ENCODE measurements at places on chromosomes 1 and 21.

- DNase-seq, result no peak
Measured at GRCh38 chr1:41804176-41804575, 114.5 kb downstream of the HIVEP3 start.

DNA sequence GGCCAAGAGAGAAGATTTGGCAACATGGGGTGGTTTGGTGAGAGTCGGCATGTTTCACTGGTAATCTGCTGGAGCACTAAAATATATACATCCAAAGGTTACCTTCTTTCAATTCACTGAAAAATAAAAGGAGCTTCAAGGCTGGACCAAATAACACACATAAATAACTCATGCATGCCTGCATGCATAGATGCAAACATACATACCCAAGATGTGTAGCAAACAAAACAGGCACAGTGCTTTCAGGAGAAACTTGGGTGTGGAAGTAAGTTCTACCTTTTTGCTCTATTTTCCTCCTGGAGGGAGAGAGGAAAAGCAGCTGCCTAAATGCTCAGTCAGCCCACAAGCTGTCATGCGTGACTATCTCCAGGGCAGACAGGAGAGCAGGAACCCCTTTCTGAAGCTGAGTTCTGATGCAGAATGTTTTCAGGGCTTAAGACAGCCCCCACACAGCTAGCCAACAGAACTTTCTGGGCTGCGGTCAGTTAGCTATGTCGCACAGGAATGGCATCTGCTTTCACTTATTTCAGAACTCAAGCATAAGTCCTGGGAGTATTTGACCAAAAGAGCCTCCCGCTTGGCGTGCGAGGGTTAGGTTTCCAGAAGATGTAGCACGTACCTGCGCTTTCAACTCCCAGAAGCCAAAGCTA lies 166.2 kb downstream of the TOMM20 start:
- no peak for DNase-seq

DNA sequence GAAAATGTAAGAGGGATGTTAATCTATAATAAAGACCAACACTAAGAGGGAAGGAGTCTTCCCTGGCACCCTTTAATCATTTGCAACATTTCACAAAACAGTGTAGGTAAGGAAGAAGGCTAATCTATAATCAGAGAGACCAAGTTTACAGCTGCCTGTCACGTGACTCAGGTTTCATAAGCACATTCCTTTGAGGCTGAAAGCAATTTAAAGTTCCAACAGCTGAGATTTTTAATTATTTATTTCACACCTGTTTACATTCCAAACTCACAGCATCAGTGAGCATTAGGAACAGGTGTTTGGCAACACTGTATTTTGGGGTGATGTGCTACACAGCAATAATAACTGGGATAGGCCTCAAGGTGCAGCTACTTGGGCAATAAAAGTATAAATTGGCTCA lies 75.7 kb upstream of the PGBD5 start:
- DNase-seq, result no peak

GRCh38 chr1:172411791-172412338 lies 8.6 kb upstream of the C1orf105 start:
- DNase-seq, result no peak

GRCh38 chr1:91381844-91382243 lies 22.8 kb downstream of the HFM1 start:
- DNase-seq, result no peak

DNA sequence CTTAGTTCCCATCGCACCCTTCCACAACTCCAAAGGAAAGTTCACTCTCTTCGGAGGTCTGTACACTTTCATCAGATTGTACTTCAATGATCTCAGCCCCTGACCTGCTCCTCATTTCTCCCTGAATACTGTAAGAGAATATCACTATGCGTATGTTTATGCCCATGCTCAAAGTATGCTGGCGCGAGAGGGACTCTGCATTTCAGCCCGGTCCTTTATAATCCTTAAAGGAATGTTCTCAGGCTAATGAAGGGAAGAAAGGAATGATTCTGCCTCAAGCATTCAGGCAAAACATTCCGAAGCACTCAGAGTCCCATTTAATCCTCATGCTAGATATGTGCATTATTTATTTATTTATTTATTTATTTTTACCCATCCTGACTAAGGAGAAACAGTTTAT lies 76.8 kb downstream of the PLD5 start:
- DNase-seq, result no peak

DNA sequence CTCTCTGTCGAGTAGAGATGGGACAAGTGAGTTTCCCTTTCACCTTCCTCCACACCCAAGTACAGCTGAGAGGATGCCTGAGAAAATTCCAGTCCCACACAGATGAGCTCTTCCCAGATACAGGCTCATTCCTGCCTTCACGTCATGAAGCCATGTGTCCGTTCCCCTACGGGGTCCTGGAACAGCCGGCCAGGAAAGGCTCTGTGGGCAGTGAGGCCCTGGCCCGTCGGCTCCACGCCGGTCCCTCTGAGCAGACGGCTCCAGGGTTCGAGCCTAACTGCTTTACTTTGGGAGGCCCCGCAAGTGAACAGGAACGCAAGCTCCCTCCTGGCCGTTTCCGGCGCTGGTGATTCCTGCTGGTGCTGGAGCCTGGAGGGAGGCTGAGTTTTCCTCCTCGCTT lies 57.2 kb upstream of the ARHGEF16 start:
- no peak for DNase-seq

DNA sequence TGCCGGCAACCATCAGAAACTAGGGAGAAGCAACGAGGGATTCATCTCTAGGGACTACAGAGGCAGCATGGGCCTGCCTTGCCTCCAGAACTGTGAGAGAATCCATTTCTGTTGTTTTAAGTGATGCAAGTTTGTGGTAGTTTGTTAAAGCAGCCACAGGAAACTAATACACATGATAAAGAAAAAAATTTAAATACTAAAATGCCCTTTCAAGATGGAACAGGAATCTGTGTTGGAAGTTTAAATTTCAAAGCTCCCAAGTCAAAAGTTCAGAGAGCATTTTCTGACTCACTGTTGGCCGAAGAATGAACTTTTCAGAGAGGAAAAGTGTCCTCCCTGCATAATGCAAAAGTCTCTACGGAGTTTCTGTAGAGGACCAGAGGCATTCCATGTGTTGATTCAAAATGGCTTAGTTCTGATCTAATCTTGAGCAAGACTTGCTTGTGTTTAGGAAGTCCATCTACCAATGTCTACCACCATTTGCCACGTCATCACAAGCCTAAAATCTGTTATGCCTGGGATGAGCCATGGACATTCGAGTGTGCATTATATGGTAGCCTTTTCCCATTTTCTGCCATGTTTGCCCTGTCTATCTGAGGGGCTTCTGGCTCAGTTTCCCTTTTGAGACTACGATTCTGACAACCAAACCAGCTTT lies 22.4 kb upstream of the ARHGAP29 start:
- no peak for DNase-seq

DNA sequence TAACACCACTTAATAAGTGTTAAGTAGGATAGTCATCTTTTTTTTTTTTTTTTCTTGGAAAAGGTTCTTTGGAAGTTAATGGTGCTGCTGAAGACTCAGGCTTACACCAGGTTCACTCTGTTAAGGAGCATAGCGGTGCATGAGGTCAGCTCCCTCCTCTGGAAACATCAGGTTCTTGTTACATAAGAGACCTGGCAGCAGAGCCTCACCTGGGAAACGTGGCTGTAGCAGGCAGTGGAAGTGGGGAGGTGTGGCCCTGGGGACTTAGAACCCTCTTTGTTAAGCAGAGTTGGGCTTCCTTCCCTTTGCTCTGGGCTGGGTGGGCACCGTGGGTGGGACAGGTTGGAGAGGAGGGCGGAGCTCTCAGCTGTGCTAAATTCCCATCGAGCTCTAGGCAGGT lies 104.1 kb downstream of the CNIH3 start:
- no peak for DNase-seq

GRCh38 chr1:8570465-8570864 lies 247.0 kb downstream of the RERE start:
- DNase-seq, result no peak

- DNase-seq, result no peak
Measured at GRCh38 chr1:99133756-99134500, 129.3 kb upstream of the PLPPR5 start.

DNA sequence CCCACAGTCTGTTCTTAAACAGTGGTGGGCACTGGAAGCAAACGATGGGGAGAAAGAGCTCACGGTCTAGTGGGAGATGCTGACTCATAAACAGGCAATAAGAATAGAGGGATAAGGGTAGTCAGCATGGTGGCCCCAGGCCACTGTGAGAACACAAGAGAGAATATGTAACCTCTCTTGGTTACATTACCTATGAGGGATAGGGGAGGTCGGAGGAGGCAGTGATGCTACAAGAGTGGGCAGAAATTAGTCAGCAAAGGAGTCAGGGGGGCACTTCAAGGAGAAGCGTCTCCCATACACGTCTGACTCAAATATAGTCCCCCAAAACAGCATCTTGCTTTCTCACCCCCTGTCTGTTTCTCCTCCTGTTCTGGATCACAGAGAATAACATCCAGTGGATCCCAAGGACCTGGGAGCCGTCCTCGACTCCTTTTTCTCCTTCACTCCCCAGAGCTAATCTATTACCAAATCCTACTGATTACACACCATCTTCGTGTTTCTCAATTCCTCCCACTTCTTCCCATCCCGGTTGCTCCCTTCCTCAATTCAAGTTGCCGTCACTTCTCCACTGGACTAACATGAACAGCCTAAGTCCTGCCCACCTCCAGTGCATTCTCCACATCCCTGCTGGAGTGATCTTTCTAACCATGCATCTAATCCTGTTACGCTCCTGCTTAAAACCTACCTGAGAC lies 2.1 kb downstream of the SLAMF8 start:
- no peak for DNase-seq

GRCh38 chr1:43666608-43667007 lies 16.7 kb downstream of the KDM4A start:
- DNase-seq, result no peak

- DNase-seq, result no peak
Measured at GRCh38 chr1:182438326-182438725, 11.6 kb upstream of the RGSL1 start.
